ENCODE measurements at places on chromosomes 12 and 14. TPM values are rescaled to one million over a fixed set of nuclear protein-coding genes. Genes with fewer than 3 reads are reported as not detected.

DNA sequence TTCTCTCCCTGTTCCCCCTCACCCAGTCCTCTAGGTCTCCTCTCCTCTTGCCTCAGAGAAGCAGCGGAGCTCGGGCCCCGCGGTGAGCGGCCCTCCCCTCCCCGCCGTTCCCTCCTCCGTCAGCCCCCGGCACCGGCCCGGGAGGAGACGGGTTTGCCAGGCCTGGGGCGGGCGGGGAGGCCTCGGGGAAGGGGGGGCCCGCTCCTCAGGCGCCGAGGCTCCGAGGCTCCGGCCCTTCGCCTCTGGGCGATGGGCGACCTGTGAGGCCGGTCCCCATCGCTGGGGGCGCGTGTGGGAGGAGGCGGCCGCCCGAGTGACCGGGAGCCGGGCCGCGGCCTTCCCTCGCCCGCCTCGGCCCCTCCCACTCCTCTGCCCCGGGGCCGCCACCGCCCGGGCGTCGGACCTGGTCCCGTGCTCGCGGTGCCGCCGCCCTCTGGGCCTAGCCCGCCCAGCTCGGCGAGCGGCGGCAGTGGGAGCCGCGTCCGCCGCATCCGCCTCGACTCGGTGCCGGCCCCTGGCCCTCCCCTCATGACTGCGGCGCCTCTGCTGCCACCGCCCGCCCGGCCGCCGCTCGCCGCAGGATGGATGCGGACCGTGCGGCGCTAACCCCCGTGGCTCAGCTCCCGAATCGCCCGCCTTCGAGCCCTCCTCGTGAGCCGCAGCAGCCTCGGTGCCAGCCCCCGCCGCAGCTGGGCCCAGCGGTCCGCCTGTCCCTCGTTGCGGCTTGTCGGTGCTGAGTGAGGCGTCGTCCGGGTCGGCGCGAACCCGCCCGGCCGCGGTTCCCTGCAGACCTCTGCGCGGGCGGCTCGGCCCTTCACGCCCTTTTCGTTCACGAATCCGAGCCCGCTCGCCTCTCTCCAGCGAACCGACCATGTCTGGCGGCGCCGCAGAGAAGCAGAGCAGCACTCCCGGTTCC is 574 bp downstream of the WNK1 start:
- H3K4me1 ChIP-seq = peaks cover 17% of the 10 kb centered on the region
- no peak overlapping the region for H3K4me3 ChIP-seq
- DNase-seq = peak; percentile 78
- H3K27me3 ChIP-seq = no peaks in the 10 kb centered on the region

- no peaks in the 10 kb centered on the region for H3K27me3 ChIP-seq
- no peak overlapping the region for H3K4me3 ChIP-seq
- no peaks in the 10 kb centered on the region for H3K4me1 ChIP-seq
- DNase-seq = no peak
- H3K36me3 ChIP-seq = peaks cover 26% of the 10 kb centered on the region
These were observed 13.1 kb downstream of the METAP2 start for GRCh38 chr12:95487024-95487423.

- H3K27me3 ChIP-seq = peaks cover 23% of the 10 kb centered on the region
- H3K27ac ChIP-seq = no peak overlapping the region
- H3K4me1 ChIP-seq = no peaks in the 10 kb centered on the region
- DNase-seq = no peak
- H3K36me3 ChIP-seq = no peaks in the 10 kb centered on the region
These were observed 92.4 kb downstream of the TMTC1 start for GRCh38 chr12:29691161-29691854.

- H3K4me3 ChIP-seq = no peak overlapping the region
- H3K36me3 ChIP-seq = no peaks in the 10 kb centered on the region
- peaks cover 16% of the 10 kb centered on the region for H3K4me1 ChIP-seq
- no peaks in the 10 kb centered on the region for H3K27me3 ChIP-seq
These were observed 75.9 kb downstream of the DUSP16 start for GRCh38 chr12:12486661-12487240.

DNA sequence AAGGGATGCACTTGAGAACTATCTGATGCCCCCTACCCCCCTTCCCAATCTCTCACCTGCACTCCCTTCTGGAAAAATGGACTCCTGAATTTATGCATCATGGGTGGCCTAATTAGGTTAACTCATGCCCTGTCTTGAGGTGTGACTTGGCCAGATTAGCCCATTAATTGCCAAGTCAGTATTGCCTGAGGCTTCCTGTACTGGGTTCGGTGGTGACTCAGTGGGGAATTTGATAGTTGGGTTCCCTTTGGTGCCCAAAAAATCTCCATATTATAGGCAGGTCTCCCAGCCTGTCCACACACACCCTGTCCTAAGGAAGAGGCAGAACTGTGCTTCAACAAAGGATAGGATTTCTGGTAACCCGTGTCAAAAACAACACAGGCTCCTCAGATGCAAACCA is 146.1 kb downstream of the CHST11 start:
- DNase-seq = no peak
- no peaks in the 10 kb centered on the region for H3K27me3 ChIP-seq
- H3K27ac ChIP-seq = no peak overlapping the region
- peaks cover 15% of the 10 kb centered on the region for H3K4me1 ChIP-seq
- no peak overlapping the region for H3K4me3 ChIP-seq
- H3K36me3 ChIP-seq = no peaks in the 10 kb centered on the region

DNA sequence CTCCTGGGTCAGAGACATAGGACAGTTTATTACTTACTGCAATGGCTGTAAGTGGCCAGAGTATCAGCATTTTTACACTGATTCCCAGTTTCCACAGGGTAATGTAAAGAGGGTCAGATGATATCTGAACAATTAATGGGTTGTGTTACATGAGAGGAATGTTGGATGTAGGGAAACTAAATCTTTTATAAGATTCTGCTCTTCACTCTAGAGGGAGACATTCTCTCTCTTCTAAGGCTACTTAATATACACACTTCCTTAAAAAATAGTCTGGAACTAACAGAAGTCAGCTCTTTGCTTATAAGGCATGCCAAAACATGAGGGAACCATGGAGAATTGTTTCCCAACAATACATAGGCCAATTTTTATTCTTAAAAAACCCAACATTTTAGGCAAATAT is 389.8 kb downstream of the ETNK1 start:
- H3K27me3 ChIP-seq = peaks cover 2% of the 10 kb centered on the region
- no peak overlapping the region for H3K4me3 ChIP-seq
- DNase-seq = no peak

The MMP14 gene
- total RNA-seq = 7.8 TPM
